COR-L47 (cell line): ENCODE measurements at places on chromosomes 7 and 10.
A peak's percentile ranks its signal among the peaks of the same experiment; 100 is the strongest.

DNA sequence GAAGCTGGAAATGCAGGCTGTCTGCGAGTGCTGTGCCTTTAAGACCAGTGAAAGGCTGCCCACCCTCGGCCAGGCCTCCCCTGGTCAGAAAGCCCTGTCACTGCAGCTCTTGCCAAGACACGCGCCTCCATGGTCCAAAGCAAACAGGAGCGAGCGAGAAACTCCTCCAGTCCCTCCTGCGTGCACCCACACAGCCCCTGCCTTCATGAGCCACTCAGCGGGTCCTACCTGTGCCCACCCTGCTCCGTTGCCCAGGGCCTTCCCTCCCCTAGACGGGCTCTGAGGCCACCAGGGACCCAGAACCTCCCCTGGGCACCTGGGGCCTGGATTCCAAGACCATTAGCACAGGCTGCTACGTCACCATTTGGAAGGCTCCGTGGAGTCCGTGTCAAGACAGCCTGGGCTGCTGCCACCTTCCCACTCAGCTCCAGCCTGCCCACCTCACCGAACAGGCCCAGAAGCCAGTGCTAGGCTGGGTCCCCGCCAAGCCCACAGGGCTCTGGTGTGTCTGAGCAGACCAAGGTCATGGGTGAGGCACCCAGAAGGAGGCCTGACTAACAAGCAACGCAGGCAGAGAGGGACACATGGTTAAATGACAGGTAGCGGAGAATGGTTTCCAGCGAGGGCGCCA is 144.5 kb downstream of the NEURL1 start:
- DNase-seq = no peak

GRCh38 chr7:80362010-80362618 is 149.8 kb downstream of the GNAT3 start:
- no peak for DNase-seq

DNA sequence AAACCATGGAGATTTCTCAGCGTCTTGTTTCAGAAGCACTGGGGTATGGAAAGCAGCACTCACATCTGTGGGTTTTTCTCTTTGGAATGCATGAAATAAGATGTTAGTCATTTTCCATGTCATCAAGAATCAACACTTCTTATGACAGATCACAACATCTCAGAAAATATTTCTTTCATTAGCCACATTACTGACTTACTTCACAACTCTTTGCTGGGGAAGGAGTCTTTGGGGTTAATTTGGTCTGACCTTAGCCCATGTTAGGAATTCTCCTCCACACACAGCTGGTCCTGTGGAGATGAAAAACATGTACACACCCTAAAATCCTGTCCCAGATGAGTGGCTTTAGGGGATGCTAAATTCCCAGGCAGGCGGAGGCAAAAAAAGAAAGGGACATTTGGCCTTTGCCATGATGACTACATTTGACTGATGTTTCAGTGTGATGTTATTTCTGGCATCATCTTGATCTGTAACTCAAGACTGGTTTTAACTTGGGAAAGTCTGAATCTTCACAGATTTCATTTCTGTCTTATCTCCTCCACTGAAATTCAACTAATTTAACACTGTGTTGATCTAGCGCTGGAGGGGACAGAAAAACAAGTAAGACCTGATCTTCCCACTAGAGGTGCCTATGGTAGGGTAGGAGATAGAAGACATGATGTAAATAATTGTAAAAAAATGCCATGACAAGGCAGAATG is 363.2 kb downstream of the PRPF18 start:
- DNase-seq = no peak

DNA sequence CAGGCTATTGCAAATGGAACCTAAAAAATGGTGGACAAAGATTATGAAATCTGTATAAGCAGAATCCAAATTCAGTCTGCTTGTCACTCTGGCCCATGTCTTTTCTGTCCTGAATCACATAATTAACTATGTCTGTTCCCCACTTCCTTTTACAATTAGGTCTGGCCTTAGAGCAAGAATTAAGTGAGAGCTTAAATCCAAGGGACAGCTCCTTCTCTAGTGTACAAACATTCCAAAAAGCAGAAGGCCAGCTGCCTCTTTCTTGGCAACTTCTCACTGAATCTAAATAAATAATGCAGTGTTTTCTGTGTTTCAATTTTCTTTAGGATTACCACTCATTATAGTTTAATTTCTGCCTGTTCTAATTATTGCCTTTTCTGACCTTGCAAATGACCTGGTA is 39.3 kb upstream of the NEBL start:
- DNase-seq = no peak

- no peak for DNase-seq
Measured at GRCh38 chr7:99617192-99617781, 541 bp downstream of the ZSCAN25 start.

DNA sequence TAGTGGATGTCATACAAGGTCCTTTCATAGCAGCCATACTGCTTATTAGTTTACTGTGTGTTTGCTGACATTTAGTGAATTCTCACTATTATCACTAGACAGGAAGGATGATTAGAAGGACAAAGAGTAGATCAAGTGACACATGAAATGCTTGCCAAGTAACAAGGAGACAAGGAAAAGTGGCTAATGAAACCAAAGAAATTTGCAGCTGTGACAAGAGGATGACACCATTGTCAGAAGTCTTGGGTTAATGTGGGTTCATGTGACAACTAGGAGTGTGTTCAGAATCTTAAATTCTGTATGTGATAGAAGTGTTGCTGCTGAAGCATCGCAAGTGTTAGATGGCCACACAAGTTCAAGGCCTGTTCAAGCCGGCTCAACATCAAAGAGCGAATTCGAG is 40.8 kb upstream of the FAM180A start:
- no peak for DNase-seq

- peak; percentile 68 for DNase-seq
Measured at GRCh38 chr7:25952261-25953057, 199.5 kb upstream of the NFE2L3 start.

- no peak for DNase-seq
Measured at GRCh38 chr10:590721-591120, 98.7 kb downstream of the DIP2C start.

- DNase-seq = no peak
Measured at GRCh38 chr10:23702977-23703414, 264.1 kb downstream of the OTUD1 start.

GRCh38 chr10:99422529-99423096 is 7.8 kb downstream of the GOT1 start:
- DNase-seq = no peak

DNA sequence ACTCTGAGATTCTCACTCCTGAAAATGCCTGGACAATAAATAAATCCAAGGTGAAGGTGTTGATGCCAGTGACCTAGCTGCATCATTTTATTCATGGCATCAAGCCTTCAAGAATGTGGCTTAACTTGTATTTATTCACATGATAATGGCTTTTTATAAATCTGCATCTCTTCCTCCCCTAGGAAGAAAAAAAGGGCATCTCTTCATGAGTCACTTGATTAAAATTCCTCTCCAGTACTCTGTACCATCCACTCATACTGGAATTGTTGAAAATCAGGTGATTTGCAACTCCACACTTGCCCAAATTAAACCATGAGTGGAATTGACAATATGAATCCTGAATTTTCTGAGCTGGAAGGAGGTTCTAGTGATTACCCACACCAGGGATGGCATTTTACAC is 30.2 kb downstream of the PTPRE start:
- DNase-seq = no peak

GRCh38 chr10:131575877-131576276 is 264.4 kb upstream of the TCERG1L start:
- DNase-seq = no peak

GRCh38 chr10:69100136-69100872 is 12.4 kb downstream of the SRGN start:
- no peak for DNase-seq

DNA sequence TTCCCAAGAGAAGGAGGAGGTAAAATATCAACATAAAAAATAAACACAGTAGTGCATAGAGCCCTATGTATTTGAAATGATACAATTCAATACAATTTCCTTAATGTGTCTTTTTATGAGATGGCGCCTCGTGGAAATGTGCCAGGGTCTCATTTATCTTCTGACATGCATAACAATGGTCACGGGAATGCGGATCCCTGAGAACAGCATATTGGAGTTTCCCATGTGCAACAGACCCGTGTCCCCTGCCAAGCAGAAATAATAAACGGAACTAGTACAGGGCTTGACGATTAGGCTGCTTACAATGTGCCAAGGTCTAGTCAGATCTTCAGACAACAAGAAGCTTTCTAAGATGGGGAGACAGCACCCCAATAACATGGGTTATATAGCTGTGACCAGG is 217.9 kb downstream of the ARHGAP21 start:
- no peak for DNase-seq

DNA sequence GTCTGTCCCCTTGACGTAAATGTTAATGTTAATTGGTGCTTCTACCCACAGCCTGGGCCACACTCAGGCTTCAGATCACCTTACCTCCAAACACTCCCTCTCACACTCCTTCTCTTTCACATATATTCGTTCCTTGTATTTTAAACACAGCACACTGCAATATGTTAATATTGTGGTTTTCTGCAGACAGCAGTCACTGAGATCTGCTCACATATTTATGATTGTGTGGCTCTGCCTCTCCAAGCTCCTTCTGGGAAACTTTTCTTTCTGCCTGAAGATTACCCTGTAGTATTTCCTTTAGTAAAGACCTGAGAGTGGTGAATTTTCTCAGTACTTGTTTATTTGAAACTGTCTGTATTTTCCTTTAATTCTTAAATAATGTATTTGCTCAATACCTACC is 104.7 kb downstream of the VWC2 start:
- no peak for DNase-seq

DNA sequence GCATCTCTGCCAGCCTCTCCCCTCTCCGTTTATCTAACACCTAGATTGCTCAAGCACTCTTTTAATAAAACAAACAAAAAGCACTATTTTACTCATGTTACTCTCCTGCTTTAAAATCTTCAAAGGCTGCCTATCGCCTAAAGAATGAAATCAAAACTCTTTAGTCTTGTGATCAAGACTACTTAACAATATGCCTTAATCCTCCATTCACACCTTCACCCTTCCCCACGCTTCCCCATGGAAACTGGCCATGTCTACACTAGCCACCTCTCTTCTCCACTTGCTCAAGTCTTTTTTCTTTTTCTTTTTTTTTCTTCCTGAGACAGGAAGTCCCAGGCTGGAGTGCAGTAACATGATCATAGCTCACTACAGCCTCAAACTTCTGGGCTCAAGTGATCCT is 47.8 kb upstream of the TMEM213 start:
- no peak for DNase-seq

- no peak for DNase-seq
Measured at GRCh38 chr10:122515588-122516231, 44.8 kb upstream of the DMBT1 start.

GRCh38 chr7:25180592-25180923 is 47.7 kb downstream of the NPVF start:
- DNase-seq = peak; percentile 39

GRCh38 chr7:107854989-107855388 is 36.0 kb upstream of the DLD start:
- DNase-seq = no peak

- DNase-seq = no peak
Measured at GRCh38 chr7:116715077-116715476, 43.1 kb downstream of the MET start.

DNA sequence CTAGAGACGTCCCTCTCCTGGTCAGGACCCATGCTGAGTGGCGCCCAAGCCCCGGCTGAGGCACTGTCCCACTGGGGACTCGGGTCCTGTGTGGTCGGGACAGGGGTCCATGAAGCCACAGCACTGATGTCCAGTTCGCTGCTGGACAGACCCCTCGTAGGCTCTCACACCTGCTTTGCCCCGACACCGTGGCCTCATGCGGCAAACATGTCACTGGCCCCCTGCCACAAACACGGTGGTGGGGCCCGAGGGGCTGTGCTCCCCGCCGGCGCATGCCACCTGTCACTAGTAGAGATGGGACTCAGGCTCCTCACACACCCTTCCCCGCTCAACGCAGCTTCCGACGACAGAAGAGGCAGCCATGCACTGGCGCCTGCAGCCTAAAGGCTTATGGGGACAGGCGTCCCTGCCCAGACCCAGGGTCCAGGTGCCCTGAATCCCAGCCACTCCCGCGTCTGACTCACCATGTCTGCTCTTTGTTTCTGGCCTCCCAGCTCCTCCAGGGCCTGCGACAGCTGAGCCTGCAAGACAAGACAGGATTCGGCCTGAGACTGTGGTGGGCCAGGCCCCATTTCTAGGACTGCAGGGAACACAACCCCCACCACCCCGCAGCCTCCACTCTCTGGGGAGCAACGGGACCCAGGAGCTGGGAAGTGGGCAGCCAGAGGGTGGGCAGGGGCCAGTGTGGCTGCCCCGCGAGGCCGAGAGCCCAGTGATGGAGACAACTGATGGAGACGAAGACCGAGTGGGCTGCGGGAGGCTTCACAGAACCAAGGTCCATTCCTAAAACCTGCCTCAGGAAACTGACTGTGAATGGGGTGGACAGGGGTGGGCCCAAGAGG is 230.9 kb downstream of the MAD1L1 start:
- DNase-seq = no peak

GRCh38 chr7:115838829-115839228 is 191.7 kb downstream of the TFEC start:
- DNase-seq = no peak

DNA sequence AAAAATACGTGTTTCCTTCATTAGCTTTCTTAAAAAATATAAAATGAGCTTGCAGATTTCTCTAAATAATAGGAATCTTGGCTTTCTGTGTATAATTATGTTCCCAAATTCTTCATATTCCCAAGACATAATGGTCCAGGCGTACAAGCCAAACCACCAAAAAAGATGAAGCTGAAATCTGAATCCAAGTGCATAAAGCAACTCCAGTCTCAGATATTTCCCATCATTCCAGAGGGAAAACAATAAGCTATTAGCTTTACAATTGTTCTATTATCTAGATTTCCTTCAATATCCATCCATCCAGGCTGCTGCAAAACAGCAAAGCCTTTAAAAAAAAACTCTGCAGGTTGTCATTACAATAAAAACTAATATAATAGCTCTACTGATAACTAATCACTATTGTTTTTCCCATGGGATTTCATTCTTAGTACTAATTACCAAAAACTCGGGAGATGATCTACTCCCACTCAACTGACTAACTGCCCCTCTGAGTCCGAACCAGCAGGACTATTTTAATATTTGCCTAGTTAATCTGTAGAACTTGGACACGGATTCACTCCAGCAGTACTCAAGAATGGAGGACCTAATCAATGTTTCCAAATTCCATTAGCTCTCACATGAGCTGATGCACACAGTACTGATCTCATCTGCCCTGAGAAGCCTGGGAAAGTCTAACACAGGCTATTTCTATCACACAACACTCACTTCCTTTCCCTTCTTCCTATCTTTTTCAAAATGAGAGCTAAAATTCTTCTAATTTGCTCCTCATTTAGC is 108.9 kb upstream of the ASAH2 start:
- no peak for DNase-seq

DNA sequence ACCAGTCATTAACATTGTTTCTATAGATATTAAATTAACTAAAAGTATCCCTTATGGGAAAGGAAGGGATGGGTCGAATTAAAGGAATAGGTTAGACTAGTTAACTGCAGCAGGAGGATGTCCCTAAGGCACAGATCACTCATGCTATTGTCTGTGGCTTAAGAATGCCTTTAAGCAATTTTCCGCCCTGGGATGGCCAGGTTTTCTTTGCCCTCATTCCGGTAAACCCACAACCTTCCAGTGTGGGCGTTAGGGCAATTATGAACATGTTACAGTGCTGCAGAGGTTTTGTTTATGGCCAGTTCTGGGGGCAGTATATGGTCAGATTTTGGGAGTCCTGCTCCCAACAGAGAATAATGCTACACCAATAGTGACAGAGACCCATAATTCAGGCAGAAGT is 139.3 kb upstream of the CDK13 start:
- no peak for DNase-seq
